H4 (cell line): ENCODE measurements at places on chromosomes 3 and 15. TPM values are rescaled to one million over a fixed set of nuclear protein-coding genes. Genes with fewer than 3 reads are reported as not detected.

GRCh38 chr15:95252404-95252803 lies 1021.0 kb downstream of the MCTP2 start:
- DNase-seq = no peak

DNA sequence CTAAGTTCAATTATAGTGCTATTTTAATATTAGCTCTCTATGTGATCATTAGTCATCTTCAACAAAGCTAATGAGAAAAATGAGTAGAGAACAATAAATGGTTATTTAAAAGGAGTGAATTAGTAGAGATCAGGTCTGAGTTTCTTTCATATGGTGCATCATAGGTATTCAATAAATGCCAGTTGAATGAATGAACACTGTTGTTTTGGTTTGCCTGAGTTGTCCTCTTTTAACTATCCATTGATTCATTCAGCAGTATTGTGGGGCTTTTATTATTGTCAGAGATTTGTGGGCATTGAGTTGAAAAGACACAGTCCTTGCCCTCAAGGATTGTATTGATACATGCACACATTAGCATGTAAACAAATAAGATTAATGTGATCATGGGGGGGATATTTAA lies 88.2 kb downstream of the AGBL1 start:
- no peak for DNase-seq

DNA sequence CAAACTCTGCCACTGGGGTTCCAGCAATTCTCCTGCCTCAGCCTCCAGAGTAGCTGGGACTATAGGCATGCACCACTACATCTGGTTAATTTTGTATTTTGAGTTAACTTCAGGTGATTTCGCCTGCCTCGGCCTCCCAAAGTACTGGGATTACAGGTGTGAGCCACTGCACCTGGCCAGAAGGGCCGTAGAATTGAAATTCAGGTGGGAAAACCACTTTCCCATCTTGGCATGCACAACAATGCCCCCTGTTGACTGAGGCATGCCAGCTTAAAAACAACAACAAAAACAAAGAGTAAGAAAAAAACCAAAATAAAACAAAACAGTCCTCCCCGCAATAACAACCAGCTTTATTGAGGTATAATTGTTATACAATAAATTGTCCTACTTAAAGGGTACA lies 32.6 kb upstream of the RAB11A start:
- DNase-seq = no peak

The CORO2B gene
- 0.33 and 0.64 TPM in 2 replicates for total RNA-seq

The SLC35G2 gene
- total RNA-seq = 6.3 and 8.0 TPM in 2 replicates
